ENCODE measurements at places on chromosomes 5 and 9.

GRCh38 chr5:59287361-59287760, 606.2 kb downstream of the PDE4D start:
- H3K27me3 ChIP-seq: no peaks in the 10 kb centered on the region
- H3K36me3 ChIP-seq: no peaks in the 10 kb centered on the region
- no peak overlapping the region for H3K27ac ChIP-seq
- no peaks in the 10 kb centered on the region for H3K4me1 ChIP-seq
- DNase-seq: no peak

- H3K4me3 ChIP-seq: no peak overlapping the region
- no peaks in the 10 kb centered on the region for H3K36me3 ChIP-seq
- no peak overlapping the region for H3K27ac ChIP-seq
- no peaks in the 10 kb centered on the region for H3K4me1 ChIP-seq
Observed at GRCh38 chr5:6543830-6544560, 88.8 kb downstream of the NSUN2 start.

- no peaks in the 10 kb centered on the region for H3K36me3 ChIP-seq
- H3K27ac ChIP-seq: no peak overlapping the region
- H3K4me3 ChIP-seq: no peak overlapping the region
- no peak for DNase-seq
Observed at GRCh38 chr9:68690088-68690487, 15.0 kb upstream of the PIP5K1B start.

GRCh38 chr5:132257131-132258101, at the start of gene PDLIM4:
Gene PDLIM4, plus strand, starts transcription at chr5:132257696. Its CDS starts 39 bp downstream, at chr5:132257735.
- no peaks in the 10 kb centered on the region for H3K4me1 ChIP-seq
- H3K4me3 ChIP-seq: no peak within 1 kb of the TSS
- no peak for DNase-seq
- H3K36me3 ChIP-seq: no peaks in the 10 kb centered on the region
- H3K27me3 ChIP-seq: no peaks in the 10 kb centered on the region

DNA sequence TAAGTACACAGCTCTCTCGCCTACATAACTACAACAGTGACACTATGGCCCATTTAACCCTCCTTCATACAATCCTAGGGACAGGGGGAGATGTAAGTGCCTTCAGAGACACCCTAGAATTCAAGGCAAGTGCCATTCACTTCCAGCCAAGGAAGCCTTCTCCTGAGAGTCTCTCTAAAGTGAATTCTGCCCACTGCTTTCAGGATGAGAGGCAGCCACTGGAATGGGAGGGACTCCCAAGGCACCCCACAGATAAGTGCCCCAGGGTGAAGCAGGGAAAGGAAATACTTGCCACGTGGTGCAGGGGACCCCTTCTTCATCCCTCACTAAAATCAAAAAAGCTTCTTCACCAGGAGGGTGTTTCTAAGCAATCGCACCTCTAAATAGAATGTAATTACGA, 283.7 kb downstream of the ZNF608 start:
- DNase-seq: no peak
- no peaks in the 10 kb centered on the region for H3K36me3 ChIP-seq
- no peak overlapping the region for H3K4me3 ChIP-seq
- no peak overlapping the region for H3K27ac ChIP-seq
- no peaks in the 10 kb centered on the region for H3K4me1 ChIP-seq

DNA sequence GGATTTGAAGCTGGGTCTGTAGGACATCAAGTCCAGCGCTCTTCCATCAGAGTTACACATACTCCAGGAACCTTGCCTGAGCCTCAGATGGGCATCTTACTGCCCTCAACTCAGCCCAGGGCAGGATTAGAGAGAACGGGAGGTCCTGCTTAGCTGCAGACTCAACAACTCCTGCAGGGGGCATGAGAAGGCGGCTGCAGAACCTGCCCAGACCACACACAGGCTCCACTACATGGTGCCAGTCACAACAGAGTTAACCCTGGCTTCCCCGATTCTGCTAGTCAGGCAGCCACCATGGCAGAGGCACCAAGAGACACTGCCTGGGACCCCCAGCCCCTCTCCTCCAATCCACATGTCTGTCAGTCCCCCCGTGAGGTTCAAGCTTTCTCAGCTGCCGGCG, 23.9 kb upstream of the CPLX2 start:
- no peak overlapping the region for H3K4me3 ChIP-seq
- peak; percentile 67 for DNase-seq
- no peaks in the 10 kb centered on the region for H3K4me1 ChIP-seq
- no peaks in the 10 kb centered on the region for H3K27me3 ChIP-seq
- H3K36me3 ChIP-seq: no peaks in the 10 kb centered on the region

- no peak overlapping the region for H3K4me3 ChIP-seq
- H3K36me3 ChIP-seq: no peaks in the 10 kb centered on the region
- DNase-seq: no peak
- no peaks in the 10 kb centered on the region for H3K27me3 ChIP-seq
- H3K4me1 ChIP-seq: peaks cover 38% of the 10 kb centered on the region
Observed at GRCh38 chr5:148839960-148840359, 13.5 kb downstream of the ADRB2 start.

DNA sequence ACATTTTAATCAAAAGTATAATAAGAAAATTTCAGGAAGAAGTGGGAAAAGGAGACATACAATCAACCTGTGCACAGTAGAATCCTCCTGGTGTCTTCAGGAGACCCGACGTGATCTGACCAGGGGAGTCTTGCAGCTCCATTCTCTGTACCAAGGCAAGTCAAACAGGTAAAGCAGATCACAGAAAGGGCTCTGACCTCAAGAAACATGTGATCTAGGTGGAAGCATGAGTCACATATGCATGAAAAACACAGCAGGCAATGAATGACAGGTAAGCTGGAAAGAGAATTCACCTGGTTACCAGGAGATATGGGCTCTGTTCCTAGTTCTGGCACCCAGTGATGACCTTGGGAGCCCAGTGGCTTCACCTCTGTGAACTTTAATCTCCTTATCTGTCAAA, 19.4 kb upstream of the FABP6 start:
- H3K4me1 ChIP-seq: no peaks in the 10 kb centered on the region
- H3K27me3 ChIP-seq: no peaks in the 10 kb centered on the region
- no peak for DNase-seq
- no peak overlapping the region for H3K27ac ChIP-seq
- H3K4me3 ChIP-seq: no peak overlapping the region
- H3K36me3 ChIP-seq: no peaks in the 10 kb centered on the region

All from Karpas-422 (cell line).